ENCODE measurements at places on chromosomes 13 and 19. TPM values are rescaled to one million over a fixed set of nuclear protein-coding genes. Genes with fewer than 3 reads are reported as not detected.

CBARP gene
- total RNA-seq, result 6.2 TPM

PAK4 gene
- total RNA-seq, result 18.0 TPM

RYR1 gene
- 4.8 TPM for total RNA-seq

ERFL gene
- total RNA-seq, result 0.19 TPM

SIGLEC5 gene
- 2.2 TPM for total RNA-seq

SYNGR4 gene
- total RNA-seq, result not detected

NDUFA7 gene
- total RNA-seq, result 39.9 TPM

NLRP5 gene
- not detected for total RNA-seq

ZNF613 gene
- total RNA-seq, result 5.1 TPM

PSG11 gene
- not detected for total RNA-seq

GAMT gene
- 8.4 TPM for total RNA-seq

C1QTNF9 gene
- total RNA-seq, result 1.0 TPM

HSPB6 gene
- total RNA-seq, result 506 TPM

C19orf53 gene
- total RNA-seq, result 71.5 TPM

SBSN gene
- total RNA-seq, result not detected

TEX29 gene
- 0.67 TPM for total RNA-seq

LGALS7 gene
- not detected for total RNA-seq

PCDH20 gene
- total RNA-seq, result 0.10 TPM

SIGLEC8 gene
- 0.39 TPM for total RNA-seq

TYROBP gene
- total RNA-seq, result 201 TPM

DGKH gene
- 11.8 TPM for total RNA-seq

LACC1 gene
- total RNA-seq, result 13.6 TPM

CEACAM8 gene
- total RNA-seq, result 0.13 TPM

DENND1C gene
- total RNA-seq, result 4.5 TPM

GIPC3 gene
- total RNA-seq, result 1.8 TPM

PRTN3 gene
- 0.32 TPM for total RNA-seq

LMTK3 gene
- total RNA-seq, result 0.45 TPM
